NCI-H524 treated with DMSO at 0.1 percent for 48 hours (cell line): ENCODE measurements at places on chromosomes 16 and 17.

- no peak for DNase-seq
Observed at GRCh38 chr17:74543406-74543805, 2.5 kb downstream of the CD300C start.

DNA sequence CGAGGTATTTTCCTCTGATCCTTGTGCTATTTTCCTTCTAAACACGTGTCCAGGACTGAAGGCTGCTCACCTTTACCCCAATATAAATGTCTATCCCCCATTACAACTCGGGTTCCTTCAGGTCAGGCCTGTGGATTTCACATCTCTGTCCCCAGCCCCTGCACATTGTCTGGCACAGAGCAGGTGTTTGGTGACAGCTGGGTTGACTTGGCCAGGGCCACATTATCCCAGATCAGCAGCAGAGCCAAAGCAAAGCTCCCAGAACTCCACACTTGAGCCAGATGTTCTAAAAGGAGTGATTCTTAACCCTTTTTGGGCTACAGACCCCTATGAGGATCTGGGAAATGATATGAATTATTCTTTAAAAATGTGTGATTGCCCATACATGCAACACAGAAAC is 18.0 kb upstream of the SPATA32 start:
- DNase-seq: peak; percentile 49

DNA sequence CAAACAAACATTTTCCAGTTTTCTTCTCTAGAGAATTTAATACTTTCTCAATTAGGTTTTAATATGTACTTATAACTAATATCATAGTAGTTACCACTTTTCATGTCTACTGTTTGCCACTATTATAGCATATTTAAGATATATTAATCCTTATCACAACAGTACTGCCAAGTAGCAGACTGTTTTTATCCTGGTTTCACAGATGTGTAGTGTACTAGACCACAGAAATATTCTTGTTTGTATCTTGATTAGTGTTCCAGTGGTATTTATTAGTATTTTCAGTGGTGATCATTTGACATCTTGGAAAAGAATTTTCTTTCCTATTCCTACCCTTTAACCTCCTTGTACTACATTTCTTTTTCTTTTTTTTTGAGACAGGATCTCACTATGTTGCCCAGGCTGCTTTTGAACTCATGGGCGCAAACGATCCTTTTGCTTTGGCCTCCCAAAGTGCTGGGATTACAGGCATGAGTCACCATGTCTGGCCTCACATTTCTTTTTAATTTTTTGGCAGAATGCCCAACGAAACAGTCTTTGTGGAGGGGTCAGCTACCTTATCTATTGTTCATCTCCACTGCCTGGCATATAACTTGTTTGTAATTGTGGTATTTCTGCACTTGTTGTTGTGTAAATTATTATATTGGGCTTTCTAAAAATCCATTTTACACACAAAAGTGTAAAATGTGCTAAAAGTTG is 27.2 kb downstream of the MAP2K4 start:
- no peak for DNase-seq

GRCh38 chr17:51668155-51668962 is 408.0 kb downstream of the UTP18 start:
- DNase-seq: no peak

DNA sequence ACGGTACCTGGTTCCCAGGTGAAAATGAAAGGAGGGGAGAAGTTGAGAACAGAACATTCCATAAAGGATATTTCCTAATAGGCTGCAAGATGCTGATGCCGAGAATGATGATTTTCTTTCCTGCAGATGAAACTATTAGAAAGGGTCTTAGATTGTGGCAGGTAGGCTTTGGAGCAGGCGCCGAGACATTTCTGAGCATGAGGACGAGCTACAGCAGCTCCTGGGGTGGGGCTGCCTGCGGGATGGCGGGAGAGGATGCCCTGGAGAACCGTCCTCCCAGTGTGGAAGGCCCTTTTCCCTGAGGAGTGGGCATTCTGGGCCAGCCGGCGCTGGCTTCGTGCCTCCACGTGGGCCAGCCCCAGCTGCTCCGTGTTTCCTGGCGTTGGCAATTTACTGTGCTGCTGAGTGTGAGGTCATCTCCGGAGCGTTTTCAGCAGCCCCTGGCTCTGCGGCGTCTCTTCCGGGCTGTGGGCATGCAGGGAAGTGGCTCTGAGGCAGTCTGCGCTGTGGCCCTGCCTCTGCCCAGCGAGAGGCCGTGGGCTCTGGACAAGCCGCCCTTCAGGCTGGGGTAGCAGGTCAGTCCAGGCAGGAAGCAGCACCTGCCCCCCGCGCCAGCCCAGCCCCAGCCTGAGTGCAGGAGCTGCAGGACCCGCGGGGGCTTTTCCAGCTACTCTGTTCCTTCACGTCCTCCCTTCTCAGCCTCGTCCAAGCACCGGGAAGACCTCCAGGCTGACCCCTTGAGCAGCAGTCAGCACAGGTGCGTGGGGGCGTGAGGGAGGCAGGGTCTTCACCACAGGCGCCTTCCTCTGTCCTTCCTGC is 12.2 kb downstream of the ENGASE start:
- DNase-seq: no peak

DNA sequence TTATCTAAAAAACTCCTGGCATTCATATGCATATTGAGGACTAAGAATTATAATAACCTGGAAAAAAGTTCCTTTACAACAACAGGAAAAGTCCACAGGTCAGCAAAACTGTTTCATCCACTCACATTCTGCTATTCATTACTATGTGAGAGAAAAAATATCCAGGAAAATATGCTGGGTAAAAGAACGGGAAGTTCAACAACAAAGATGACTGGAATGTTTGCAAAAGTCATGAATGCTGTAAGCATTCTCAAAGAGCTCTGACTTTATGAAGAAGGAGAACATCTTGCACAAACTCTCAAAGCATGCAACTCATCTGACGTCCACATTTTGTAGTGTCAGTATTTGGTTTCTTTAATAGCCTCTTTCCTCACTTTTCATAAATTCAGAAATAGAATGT is 56.9 kb upstream of the ALDH3A1 start:
- DNase-seq: no peak

- DNase-seq: no peak
Observed at GRCh38 chr17:48392857-48393256, 37.2 kb downstream of the SKAP1 start.

GRCh38 chr16:11118479-11118878 is 137.5 kb downstream of the SOCS1 start:
- DNase-seq: no peak

DNA sequence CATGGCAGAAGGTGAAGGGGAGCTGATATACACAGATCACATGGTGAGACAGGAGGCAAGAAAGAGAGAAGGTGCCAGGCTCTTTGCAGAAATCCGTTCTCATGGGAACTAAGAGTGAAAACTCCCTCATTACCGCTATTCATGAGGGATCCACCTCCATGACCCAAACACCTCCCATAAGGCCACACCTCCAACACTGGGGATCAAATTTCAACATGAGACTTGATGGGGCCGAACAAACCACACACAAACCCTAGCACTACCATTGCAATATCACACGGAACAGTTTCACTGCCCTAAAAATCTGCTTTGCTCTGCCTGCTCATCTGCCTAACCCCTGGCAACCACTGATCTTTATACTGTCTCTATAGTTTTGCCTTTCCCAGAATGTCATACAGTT is 34.8 kb downstream of the C17orf67 start:
- no peak for DNase-seq
